Kasumi-1 (cell line): ENCODE measurements at places on chromosomes 4 and X.

DNA sequence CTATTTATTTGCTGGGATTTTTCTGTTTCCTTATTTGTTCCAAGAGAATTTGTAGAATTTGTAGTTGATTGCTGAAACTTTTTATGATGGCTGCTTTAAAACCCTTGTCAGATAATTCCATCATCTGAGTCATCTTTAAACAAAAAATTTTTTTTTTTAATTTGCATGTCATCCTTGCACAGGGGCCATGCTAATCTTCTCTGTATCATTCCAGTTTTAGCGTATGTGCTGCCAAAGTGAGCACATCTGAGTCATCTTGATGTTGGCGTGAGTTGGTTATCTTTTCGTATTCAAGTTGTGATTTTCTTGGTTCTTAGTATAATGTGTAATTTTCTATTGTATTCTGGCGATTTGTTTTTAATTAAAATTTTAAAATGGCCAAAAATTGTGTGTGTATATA lies 18.7 kb upstream of the ZNF157 start:
- DNase-seq: no peak

- DNase-seq: peak; percentile 93
Observed at GRCh38 chr4:73308286-73308685, 49.7 kb upstream of the ANKRD17 start.

DNA sequence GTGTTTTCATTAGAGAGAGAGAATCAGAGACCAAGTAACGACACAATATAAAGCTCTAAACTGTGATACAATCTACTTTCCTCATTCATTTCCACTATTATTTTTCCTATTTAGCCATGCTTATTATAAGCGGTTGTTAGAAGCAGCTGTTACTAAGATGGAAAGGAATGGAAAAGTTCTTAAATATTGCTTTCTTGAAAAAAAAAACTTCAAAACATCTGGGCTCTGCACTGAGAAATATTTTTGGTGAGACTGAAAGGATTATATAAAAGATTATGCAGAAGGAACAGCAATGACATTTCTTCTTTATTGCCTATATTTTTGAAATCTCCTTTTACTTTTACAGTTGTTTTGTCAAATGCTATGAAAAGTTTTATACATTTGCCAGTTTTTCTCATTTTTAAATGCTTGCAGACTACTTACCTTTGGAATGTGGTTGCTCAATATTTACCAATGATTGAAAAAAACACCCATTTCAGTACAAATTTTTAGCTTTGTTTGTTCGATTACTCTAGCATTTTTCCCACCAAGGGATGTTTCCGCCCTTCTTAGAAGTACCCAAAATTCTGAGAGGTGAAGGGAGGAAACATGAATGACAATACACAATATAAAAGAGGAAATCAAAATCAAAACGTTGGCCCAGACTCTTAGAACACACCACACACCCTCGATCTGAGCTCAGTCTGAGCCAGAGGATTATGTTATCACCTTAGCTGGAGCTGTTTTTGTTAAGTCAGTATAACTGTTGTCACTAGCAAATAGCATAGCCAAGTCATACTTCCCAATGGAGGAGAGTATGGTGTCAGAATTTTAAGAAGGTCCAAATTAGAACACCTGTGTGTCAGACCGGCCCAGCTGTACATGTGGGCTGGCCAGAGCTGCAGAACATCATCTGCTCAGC lies 18.4 kb downstream of the DKK2 start:
- DNase-seq: no peak

DNA sequence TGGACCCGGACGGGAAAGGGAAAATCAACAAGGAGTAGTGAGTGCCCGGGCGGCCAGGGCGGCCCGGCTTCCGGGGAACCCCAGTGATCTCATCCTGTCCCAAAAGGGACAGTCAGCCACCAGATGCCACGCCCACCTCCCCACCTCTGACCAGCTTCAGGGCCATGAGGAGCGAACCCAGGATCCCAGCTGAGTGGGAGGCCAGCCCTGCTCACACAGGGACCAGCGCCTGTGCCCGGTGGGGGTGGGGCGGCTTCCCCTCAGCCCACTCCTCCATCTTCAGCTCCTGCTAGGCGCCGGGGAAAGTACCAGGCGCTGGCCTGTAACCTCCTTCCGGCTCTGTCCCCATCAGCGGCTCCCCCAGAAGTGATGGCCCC lies 6.2 kb downstream of the MYL5 start:
- no peak for DNase-seq

GRCh38 chr4:19285146-19285545 lies 966.6 kb upstream of the SLIT2 start:
- DNase-seq: no peak

- DNase-seq: no peak
Observed at GRCh38 chr4:108607079-108607815, 13.1 kb upstream of the RPL34 start.

GRCh38 chr4:6476893-6477292 lies 4.5 kb upstream of the PPP2R2C start:
- no peak for DNase-seq

DNA sequence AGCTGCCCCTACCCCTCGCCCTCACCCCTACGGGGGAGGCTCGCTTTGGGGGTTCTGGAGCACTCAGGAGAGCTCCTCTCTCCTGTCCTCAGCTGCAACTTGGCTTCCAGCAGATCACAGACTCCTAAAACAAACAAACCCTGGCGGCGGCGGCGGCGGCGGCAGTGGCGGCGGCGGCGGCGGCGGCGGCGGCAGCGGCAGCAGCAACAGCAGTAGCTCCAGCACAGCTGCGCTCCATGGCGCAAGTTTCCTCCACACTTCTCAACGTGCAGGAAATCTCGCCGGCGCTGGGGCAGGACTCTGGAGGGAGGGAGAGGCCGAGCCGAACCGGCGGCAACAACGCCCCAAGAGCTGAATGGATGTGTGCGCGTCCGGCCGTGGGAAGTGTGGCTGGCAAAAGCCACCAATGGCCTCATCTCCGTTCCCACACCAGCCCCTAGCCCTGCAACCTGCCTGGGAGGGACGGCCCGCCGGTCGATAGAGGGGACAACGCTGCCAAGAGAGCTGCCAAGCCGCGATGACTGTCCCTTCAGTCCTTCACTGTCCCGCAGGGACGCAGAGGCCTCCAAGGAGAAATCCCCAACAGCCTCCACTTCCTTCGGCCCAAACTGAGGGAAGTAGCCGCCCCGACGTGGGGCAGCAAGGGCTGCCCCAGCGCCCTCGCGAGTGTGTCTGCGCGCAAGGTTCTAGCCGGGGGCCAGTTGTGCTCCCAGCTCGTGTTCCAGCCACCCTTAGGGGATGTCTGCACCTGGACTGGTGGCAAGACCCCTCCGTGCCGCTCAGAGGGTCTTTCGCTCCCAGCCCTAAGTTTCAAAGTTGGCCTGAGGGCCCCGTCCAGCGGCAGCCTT lies 775 bp downstream of the SHROOM4 start:
- DNase-seq: peak; percentile 11

DNA sequence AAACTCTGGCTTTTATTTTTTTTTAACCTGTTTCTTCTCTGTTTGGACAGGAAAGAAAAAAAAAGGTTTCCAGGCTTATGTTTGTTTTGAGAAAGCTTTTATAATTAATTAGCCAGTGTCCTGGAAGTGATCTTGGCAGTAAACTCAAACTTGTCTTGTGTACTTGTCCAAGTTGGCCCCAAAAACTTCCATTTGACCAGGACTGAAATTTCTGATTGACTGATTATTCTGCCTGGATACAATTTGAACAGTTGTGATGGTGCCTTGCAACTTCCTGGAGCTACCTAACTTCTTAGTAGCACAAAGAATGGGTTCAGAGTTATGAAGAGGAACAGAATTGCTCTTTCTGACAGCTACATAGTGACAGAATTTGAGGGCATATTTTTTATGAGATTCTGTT lies 62.0 kb downstream of the SLC4A4 start:
- DNase-seq: no peak

DNA sequence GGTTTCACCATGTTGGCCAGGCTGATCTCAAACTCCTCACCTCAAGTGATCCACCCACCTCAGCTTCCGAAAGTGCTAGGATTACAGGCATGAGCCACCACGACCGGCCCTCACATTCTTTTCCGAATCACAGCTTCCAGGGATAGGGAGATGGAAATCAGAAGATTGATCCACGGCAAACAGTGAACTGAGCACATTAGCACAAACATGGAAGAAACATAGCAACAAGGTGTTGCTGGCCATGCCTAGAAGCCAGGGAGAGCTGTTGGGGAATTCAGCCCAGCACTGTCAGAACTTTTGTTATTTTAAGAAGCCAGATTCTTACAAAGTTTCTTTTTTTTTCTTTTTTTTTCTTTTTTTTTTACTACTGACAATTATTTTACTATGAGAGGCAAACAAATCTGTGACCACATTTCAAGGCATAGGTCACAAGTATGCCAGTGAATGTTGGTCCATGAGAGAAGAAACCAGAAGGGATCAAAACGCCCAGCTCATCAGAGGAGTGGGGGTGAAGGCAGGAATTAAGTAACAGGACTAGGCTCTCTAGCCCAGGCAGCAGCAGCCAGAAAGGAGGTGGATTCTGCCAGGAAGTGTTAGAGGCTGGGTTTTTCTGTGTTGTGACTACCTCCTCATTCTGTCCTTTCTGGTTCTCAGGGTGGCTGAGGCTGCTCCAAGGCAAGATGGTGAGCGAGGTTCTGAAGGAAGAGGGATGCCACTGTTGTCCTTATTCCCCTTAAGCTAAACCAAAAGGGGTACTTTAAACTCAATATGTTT lies 44.1 kb downstream of the TEC start:
- DNase-seq: no peak

DNA sequence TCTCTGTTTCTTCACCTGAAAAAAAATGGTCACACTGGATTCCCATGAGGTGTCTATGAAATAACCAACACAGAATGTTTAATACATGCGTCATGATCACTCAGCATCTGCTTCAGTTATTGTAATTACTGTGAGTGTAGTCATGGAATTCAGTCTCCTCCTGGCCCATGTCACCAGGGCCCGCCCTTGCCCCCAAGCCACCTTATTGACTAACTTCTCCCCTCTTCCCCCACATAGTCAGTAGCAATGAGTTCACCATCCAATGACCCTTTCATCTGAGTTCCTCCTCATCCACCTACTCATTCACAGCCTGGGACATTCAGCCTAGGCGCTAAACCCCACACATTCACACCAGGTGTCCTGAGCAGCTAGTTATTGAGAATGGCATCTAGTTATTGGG lies 15.6 kb downstream of the PNMA6F start:
- DNase-seq: no peak

DNA sequence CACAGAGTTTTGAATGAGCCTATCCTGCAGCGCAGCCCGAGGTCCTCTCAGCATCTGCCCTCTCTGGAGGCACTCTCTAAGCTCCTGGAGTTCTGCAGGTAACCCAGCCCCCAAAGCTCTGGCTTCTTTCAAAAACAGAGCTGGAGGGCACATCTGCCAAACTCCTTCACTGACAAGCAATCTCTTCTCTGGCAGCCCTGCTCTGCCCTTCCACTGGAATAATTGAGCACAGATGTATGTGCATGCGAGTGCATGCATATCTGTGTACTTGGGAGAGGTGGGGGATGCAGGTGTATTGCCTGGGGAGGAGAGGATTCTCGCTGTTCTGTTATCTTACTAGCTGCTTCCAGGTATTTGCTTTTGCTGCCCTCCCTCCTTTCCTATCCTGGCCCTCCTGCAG lies 22.2 kb upstream of the PLP1 start:
- no peak for DNase-seq

DNA sequence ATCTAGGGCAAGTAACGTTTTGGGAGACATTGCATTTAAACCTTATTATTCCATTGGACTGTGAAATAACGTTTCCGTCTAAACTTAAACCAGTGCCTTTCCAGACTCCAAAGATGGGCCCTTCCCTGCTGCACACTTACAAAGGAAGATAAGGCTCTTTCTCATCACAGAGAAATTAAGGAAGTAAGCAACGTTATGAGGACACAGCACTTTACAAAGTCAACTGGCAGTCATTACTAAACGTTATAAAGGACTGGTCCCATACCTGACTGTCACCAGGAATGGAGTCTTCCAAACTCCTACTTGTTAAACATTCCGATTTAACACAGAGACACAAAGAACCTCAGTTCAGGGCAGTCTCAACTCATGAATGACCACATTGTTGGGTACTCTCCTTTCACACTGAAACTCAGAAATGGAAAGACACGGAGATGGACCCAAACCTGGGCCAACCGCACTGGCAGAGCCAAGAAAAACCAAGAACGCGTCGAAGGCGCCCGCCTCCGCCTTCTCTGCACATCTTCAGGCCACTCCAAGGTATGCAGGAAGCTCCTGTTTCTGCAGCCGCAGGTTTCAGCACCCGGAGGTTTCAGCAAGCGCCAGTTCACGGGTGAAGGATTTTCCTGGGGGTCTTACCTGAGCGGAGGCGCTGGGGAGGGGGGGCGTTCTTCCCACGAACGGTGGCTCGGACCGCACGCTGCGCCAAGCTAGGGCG lies 670 bp downstream of the PAPSS1 start:
- peak; percentile 54 for DNase-seq
